CD4-positive, alpha-beta T cell treated with Interleukin-12 subunit alpha and Interleukin-12 subunit beta, for 1 hour (primary cell): ENCODE measurements at places on chromosomes 12 and 14.
A peak's percentile ranks its signal among the peaks of the same experiment; 100 is the strongest.

GRCh38 chr14:66572826-66573225 lies 64.9 kb downstream of the GPHN start:
- DNase-seq = no peak

DNA sequence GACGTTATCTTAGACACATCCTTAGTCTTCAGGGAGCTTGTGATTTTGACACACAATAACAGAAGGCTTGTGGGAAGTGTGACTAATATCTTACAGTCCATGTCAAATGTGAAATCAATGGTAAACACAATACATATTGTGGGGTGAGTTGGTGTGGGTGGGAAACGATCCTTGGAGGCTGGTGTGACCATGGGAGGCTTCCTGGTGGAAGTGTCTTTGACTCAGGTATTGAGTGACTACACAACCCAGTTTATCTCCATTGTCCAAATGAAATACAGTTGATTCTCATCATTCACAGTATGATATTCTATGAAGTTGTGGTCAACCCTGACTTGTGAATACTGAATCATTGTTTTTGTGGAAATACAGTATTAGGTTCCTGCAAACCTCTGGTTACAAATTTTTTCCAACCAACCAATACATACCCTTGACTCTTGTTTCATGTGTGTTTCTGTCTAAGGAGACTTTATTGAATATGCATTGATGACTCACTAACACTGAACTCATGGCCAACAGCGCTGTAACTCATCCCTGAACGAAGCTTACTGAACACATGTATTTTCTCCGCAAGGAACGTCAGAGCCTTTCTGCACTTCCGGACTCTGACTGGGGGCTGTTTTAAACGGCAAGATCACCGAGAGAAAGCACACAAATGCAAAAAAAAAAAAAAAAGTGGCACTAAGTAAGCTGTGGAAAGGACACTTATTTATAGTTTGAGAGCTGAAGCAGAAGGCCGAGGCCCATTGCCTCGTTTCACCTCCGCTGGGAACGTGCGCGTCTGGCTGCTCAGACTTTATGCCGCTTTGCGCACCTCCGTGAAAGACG lies 59.0 kb downstream of the CLMN start:
- no peak for DNase-seq

DNA sequence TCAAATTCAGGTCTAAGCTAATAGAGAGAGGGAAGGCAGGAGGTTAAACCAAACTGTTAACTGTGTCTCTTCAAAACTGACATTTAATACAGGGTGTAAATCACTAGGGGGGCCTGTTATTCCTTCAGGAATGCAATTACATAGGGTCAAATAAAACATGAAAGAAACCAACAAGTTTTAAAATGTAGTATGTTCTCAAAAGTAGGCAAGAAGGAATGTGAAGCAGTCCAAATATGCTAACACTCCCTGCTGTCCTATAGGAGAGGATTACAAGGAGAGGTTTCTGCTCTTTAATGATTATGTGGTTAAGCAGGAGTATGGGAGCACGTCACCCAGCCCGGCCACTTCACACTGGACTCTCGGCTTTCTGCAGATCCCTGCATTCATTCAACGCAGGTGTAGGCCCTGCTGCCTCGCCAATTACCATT lies 42.5 kb upstream of the BMP4 start:
- no peak for DNase-seq

GRCh38 chr14:35229084-35229791 lies 62.9 kb upstream of the PSMA6 start:
- DNase-seq = peak; percentile 40

GRCh38 chr12:108327621-108328344 lies 11.3 kb downstream of the CMKLR1 start:
- no peak for DNase-seq

DNA sequence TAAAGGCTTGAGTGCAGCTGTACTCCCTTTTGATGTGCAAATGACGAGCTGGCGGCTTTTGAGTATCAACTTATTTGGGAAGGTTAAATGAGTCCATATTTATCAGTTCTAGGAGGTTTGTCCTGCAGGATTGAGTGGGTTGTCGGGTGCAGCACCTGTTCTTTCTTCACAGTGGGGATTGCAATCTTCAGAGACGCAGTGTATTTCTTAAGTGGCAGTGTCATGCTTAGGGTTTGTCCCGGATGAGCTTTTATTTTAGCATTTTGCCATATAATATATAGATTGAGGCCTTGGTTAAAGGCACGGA lies 1.2 kb downstream of the FUT8 start:
- DNase-seq = no peak

DNA sequence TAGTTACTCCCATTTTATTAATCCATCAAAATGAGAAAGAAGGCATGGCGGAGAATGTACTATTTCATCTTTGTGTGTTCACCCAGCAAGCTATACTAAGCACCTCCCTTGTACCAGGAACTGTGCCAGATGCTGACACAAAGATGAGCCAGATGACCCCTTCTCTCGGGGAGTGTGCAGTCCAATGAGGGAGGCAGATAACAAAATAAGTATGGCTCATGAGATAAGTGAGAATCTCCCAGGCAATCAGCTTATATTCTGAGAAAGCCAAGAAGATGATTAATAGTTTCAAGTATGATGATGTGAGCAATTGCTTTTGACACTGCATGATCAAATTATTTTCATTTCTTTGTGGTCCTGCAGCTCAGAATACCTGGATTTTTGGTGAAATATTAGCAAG lies 1.3 kb upstream of the TMEM233 start:
- DNase-seq = no peak

GRCh38 chr12:1744932-1745331 lies 54.1 kb downstream of the ADIPOR2 start:
- DNase-seq = no peak

- DNase-seq = no peak
Measured at GRCh38 chr12:2376908-2377657, 324.3 kb downstream of the CACNA1C start.

DNA sequence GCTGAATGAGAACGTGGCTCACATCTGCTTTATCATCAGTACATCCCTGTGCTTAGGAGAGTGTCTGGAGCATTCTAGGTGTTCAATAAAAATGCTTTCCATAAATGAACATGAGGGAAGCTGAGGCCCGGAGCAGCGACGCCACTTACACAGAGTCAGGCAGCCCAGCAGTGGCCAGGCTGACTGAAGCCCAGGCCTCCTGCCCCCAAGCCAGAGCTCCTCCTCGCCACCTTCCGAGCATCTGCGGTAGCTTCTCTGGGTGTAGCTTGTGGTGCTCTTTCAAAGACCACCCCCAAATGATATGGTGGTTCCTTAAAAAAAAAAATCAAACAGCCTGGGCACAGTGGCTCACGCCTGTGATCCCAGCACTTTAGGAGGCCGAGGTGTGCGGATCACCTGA lies 88.8 kb downstream of the FBXL14 start:
- no peak for DNase-seq

DNA sequence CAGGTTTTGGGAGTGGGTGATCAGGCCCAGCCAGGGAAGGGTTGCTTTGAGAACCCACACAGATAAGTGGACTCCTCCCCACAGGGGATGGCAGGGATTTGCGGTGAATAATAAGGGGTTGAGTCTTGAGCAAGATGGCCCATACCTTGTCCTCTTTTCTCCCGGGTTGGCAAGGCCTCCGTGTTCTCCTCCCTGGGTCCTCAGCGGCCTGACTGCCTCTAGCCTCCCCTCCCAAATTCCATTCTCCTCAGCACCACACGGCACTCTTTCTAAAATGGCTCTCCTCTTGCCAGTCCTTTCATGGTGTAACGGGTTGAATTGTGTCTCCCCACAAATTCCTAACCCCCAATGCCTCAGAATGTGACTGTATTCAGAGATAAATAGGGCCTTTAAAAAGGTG lies 70.0 kb downstream of the CHST11 start:
- DNase-seq = no peak

DNA sequence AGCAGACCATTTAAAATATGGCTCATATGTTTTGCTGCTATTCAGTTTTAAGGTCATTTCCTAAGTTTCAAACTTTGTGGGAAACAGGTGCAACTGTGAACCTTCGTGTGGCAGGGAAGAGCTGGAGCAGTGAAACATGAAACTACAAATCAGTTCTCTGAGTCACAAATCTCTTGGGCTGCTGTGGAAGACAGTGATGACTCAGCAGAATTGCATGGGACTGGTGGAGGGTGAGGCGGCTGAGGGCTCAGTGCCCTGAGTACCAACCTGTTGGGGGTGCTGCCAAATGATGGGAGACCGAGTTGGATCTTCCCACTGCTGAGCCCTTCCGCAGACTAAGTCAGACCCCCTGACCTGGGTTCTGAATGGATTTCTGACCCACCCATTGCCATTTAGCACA lies 8.4 kb upstream of the CALM1 start:
- DNase-seq = no peak

- no peak for DNase-seq
Measured at GRCh38 chr14:50260072-50260471, 28.7 kb upstream of the SOS2 start.

DNA sequence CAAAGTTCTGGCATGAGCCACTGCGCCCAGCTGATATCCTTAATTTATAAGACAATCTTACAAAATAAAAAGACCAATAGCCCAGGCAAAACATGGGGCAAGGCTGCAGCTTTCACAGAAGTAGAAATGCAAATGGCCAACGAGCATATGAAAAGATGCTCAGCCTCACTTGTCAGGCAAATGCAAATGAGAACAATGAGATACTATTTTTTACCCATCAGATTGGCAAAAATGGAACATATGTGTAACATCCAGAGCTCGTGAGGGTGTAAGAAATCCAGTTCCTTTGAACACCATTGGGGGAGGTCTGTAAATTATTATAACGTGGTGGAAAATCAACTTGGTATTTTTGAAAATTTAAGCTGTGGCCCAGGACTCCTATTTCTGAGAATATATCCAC lies 14.6 kb downstream of the MAP1LC3B2 start:
- no peak for DNase-seq

GRCh38 chr12:72264548-72265175 lies 7.5 kb upstream of the TRHDE start:
- DNase-seq = no peak

DNA sequence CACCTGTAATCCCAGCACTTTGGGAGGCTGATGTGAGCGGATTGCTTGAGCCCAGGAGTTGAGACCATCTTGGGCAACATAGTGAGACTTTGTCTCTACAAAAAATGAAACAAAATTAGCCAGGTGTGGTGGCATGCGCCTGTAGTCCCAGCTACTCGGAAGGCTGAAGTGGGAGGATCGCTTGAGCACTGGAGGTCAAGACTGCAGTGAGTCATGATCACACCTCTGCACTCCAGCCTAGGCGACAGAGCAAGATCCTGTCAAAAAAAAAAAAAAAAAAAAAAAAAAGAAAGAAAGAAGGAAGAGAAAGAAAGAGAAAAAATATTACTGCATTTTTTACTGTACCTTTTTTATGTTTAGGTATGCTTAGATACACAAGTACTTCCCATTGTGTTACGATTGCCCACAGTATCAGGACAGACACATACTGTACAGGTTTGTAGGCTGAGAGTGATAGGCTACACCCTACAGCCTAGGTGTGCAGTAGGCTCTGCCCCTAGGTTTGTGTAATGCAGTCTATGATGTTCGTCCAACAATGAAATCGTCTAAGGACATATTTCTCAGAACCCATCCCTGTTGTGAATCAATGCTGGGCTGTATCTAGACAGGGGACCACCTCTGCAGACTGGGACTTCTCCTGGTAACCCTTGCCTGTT lies 160.4 kb upstream of the PWP1 start:
- DNase-seq = no peak

- DNase-seq = peak; percentile 20
Measured at GRCh38 chr12:50514526-50515276, 9.9 kb downstream of the DIP2B start.

GRCh38 chr12:121792607-121793439 lies 665 bp downstream of the RHOF start:
- DNase-seq = peak; percentile 69

DNA sequence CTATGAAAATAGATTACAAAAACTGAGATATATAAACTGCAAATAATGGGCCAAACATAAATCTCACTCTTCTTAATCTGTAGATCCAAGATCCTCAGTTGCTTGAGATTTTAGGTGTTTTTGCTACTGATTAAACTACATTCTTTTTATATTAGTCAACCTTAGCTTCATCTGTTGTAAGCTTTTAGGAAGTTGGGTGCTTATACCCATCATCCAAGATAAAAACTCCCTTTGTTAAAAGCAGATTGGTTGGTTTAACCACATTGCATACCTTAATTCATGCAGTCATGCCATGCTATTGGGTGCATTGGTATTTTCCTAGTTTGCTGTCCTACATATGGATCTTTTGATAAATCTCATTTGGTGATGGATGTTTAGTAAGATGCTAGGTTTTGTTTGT lies 46.2 kb upstream of the DIP2B start:
- DNase-seq = no peak

GRCh38 chr12:68440068-68440581 lies 108.0 kb upstream of the MDM1 start:
- no peak for DNase-seq

GRCh38 chr12:5088586-5089264 lies 45.0 kb downstream of the KCNA5 start:
- DNase-seq = no peak

- no peak for DNase-seq
Measured at GRCh38 chr14:58167057-58167456, 15.0 kb upstream of the ARMH4 start.

DNA sequence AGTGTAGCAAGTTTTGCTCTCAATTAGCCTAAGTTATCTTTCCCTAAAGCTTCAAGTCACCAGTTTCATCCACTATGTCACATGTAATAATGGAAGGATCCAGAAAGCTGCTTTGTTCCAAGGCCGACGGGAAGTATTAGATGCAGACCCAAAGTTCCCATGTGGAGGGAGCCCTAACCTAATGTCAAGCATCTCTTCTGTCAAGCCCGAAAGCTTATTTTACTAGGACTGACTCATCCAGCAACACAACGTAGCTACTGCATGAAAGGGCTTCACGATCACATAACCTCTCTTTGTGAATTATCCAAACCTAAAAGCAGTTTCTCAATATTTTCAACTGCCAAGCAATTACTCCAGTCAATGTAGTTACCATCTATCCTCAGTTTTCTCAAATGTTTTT lies 133.4 kb downstream of the SLC6A15 start:
- DNase-seq = no peak

- DNase-seq = no peak
Measured at GRCh38 chr12:84198294-84198946, 714.2 kb downstream of the SLC6A15 start.

DNA sequence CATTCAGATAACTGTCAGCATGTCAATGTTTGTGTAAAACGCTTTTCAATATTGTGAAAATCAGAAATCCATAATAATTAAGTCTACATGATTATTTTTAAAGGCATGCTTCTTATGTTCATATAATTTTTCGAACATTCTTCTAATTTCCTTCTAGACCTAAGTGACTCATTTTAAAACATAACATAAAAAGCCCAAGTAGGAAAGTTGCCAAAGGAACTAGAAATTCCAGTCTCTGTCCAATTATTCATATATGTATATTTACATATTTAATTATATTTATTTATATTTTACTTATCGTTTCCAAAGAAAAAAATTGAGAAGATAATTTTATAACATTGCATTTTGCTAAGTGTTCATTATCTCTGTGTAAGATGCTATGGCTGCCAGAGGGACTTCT lies 110.4 kb downstream of the TMTC1 start:
- no peak for DNase-seq

DNA sequence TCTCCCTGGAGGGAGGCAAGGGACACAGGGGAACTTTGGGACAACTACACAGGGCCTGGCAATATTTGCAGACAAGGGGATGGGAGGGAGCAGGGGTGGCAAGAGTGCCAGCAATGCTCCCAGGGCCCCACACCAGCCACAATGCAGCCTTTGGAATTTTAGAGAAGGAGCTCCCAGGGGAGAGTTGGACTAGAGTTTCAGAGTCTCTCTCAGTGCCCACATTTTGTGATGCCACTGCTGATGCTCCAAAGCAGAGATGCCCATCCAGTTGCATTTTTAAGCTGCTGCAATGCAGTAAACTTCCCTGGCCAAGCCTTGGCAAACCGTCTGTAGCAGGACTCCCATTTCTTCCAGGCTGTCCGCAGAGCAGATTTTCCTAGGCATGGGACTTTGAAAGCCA lies 98.9 kb downstream of the ZFP36L1 start:
- DNase-seq = no peak
